ENCODE measurements at places on chromosomes 5 and 9. TPM values are rescaled to one million over a fixed set of nuclear protein-coding genes. Genes with fewer than 3 reads are reported as not detected.

SPATA31A3 gene
- total RNA-seq = not detected

F2RL2 gene
- total RNA-seq = not detected

EQTN gene
- not detected for total RNA-seq

SLC22A4 gene
- total RNA-seq = 26.3 TPM

TMEFF1 gene
- 0.43 TPM for total RNA-seq

CAMK4 gene
- total RNA-seq = 3.6 TPM

PSAT1 gene
- total RNA-seq = 376 TPM

FKTN gene
- 40.7 TPM for total RNA-seq

DNA sequence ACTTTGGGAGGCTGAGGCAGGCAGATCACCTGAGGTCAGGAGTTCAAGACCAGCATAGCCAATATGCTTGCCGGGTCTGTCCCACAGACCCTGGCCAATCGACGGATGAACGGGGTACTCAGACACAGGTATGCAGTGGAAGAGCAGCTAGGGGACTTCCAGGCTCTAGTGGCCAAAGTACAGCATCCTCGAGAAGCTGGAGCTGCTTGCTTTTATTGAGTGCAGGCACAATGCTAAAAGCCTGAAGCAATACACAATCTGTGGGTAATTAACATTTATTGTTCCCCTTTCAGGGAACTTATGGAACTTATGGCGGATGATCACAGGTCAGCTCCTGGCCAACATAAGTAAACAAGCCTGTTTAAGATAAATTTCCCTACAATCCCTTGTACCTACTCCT, 32.8 kb upstream of the SEMA4D start:
- no peak overlapping the region for H3K4me3 ChIP-seq
- no peaks in the 10 kb centered on the region for H3K4me1 ChIP-seq
- H3K27ac ChIP-seq = no peak overlapping the region
- no peaks in the 10 kb centered on the region for H3K36me3 ChIP-seq

DNA sequence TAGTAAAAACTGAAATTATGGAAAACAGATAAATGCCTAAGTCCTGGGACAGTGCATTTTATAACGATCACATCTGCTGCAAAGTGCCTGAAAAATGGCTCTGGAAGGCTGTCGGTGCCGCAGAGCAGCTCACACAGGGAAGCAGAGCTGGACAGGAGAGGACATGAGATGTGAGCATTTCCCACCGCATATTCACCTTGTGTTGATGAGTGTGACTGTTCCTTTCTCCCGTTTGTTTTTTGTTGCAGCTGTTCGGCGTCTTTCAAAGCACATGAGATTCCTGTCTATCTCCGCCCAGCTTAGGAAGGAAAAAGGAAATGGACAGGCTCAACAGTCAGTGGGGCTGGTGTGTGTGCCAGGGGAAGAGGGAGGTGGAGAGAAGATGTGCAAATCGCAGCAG, 164.9 kb upstream of the SEMA6A start:
- H3K4me1 ChIP-seq = no peaks in the 10 kb centered on the region
- H3K36me3 ChIP-seq = no peaks in the 10 kb centered on the region
- H3K27me3 ChIP-seq = no peaks in the 10 kb centered on the region
- no peak overlapping the region for H3K27ac ChIP-seq
- no peak overlapping the region for H3K4me3 ChIP-seq

DNA sequence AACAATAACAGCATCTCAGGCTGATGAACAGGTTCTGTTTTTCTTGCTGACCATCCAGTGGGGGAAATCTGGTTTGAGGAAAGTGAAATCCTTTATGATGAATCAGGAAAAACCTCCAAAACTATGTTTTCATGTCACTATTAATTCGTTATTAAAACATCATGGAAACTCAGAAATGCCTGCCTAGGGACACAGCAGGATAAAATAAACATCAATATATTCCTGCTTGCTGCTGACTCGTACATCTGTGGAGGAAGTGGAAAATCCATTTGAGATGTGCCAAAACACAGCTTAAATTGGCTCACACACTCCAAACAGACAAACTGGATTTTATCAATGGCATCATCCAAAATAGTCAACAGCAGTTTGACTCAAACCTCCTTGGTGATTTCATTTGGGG, 53.0 kb downstream of the TEK start:
- no peaks in the 10 kb centered on the region for H3K27me3 ChIP-seq
- peaks cover 15% of the 10 kb centered on the region for H3K4me1 ChIP-seq
- peak; percentile 64 for DNase-seq
- H3K27ac ChIP-seq = no peak overlapping the region

DNA sequence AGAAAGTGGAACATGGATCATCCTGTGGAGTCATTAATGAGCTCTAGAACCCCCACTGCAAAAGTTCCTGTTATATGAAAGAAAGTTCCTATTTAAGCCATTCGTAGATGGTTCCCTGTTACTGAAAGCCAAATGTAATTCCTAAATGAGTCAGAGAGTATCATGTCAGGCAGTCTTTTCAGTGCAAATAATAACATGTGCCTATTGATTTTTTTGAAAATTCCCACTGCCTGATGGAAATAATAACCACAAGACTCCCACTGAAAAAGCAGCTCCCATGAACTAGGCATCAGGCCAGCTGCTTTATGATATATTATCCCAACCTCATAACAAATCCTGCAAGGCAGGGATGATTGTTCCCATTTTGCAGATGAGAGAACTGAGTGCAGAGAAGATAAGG, 217.2 kb downstream of the DAB2IP start:
- H3K36me3 ChIP-seq = no peaks in the 10 kb centered on the region
- no peaks in the 10 kb centered on the region for H3K27me3 ChIP-seq
- H3K27ac ChIP-seq = no peak overlapping the region
- DNase-seq = no peak
- peaks cover 20% of the 10 kb centered on the region for H3K4me1 ChIP-seq

GRCh38 chr5:134314443-134314842, 52.5 kb downstream of the CDKL3 start:
- H3K36me3 ChIP-seq = no peaks in the 10 kb centered on the region
- no peak for DNase-seq
- H3K27ac ChIP-seq = no peak overlapping the region
- H3K4me1 ChIP-seq = no peaks in the 10 kb centered on the region
- no peak overlapping the region for H3K4me3 ChIP-seq

DNA sequence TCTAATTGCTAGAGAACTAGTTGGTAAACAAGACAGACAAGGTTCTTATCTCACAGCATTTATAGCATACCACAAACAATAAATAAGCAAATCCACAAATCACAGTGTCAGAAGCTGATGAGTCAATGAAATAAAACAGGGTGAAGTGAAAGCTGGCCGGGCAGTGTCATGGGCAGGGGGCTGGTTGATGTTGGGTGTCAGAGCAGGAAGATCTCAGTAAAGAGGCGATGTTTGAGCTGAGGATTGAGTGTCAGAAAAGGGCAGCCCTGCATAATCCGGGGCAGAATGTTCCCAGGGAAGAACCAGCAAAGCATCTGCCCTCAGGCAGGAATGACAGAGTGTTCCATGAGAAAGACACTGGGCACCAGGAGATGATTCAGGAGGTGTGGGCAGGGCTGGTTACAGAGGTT, 183.4 kb downstream of the GOLPH3 start:
- H3K4me1 ChIP-seq = peaks cover 42% of the 10 kb centered on the region
- no peaks in the 10 kb centered on the region for H3K36me3 ChIP-seq
- H3K27ac ChIP-seq = no peak overlapping the region
- no peak overlapping the region for H3K4me3 ChIP-seq
- H3K27me3 ChIP-seq = no peaks in the 10 kb centered on the region

DNA sequence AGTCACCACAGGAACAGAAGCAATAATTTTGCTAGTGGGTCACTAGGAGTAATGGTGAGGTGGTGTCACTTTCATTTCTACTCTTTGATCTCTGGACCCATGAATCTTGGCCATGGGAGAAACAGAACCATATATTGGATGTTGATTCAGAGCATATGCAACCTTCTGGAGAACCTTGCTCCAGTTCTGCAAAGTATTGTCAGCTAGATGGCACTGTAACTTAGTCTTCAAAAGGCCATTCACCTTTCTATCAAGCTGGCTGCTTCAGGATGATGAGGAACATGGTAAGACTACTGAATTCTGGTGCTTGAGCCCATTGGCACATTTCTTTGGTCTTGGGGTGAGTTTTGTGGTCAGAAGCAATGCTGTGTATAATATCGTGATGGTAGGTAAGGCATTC, 129.1 kb upstream of the FBN2 start:
- no peak for DNase-seq
- H3K36me3 ChIP-seq = no peaks in the 10 kb centered on the region

GRCh38 chr9:93684806-93685543, 108.6 kb downstream of the PHF2 start:
- H3K27me3 ChIP-seq = no peaks in the 10 kb centered on the region
- H3K27ac ChIP-seq = no peak overlapping the region
- no peaks in the 10 kb centered on the region for H3K4me1 ChIP-seq
- H3K36me3 ChIP-seq = no peaks in the 10 kb centered on the region

- no peak for DNase-seq
- no peaks in the 10 kb centered on the region for H3K36me3 ChIP-seq
- H3K4me1 ChIP-seq = no peaks in the 10 kb centered on the region
- H3K4me3 ChIP-seq = no peak overlapping the region
- no peak overlapping the region for H3K27ac ChIP-seq
Observed at GRCh38 chr9:91919621-91920020, 30.4 kb downstream of the ROR2 start.

DNA sequence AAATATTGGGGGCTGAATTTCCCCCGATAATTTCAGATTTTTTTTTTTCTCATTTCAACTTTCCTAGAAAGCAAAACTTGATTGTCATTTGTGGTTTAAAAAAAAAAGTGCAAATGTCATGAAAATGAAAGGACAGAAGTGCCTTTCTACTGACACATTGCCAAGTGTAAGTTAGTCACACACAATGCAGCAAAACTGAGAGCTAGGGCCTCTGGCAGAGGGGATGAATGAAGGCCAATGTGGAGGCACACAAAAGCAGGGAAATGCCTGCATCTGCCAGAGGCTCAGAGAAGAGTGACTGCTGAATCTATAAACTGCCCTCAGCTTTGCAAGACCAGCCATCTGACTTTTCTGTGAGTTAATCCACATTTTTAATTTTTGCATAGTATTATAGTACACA, 6.8 kb upstream of the IFNA5 start:
- H3K4me1 ChIP-seq = no peaks in the 10 kb centered on the region
- DNase-seq = no peak
- no peak overlapping the region for H3K4me3 ChIP-seq
- no peak overlapping the region for H3K27ac ChIP-seq
- H3K36me3 ChIP-seq = no peaks in the 10 kb centered on the region

- no peaks in the 10 kb centered on the region for H3K36me3 ChIP-seq
- H3K27me3 ChIP-seq = no peaks in the 10 kb centered on the region
- peaks cover 18% of the 10 kb centered on the region for H3K4me1 ChIP-seq
- H3K27ac ChIP-seq = peak overlapping the region; percentile 68
- DNase-seq = peak; percentile 85
Observed at GRCh38 chr9:88388886-88389605, 802 bp downstream of the SPIN1 start.

DNA sequence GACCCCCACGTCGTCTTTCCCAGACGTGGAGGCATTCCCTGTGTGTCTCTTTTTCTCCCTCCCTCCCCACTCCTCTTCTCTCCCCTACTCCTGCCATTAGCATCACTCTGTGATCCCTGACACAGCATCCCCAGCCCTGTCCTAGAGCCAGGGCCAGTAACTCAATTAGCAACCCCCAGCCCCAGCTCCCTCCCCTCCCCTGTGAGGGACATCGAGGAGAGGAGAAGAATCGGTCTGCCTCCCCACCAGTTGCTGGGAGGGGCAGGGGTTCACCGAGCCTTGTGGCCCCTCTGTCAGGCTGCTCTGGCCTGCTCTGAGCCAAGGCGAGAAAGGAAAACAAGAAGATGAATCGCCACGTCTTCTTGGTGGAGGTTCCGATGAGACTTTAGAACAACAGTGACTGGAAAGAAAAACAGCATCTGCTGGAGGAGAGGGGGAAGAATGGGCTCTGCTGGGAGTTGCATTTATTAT, 123.1 kb downstream of the PAPPA start:
- no peak for DNase-seq
- no peak overlapping the region for H3K4me3 ChIP-seq
- no peaks in the 10 kb centered on the region for H3K27me3 ChIP-seq
- H3K4me1 ChIP-seq = peaks cover 37% of the 10 kb centered on the region
- no peak overlapping the region for H3K27ac ChIP-seq

GRCh38 chr5:169814522-169814921, 165.8 kb downstream of the INSYN2B start:
- peak; percentile 20 for DNase-seq
- no peaks in the 10 kb centered on the region for H3K27me3 ChIP-seq
- no peaks in the 10 kb centered on the region for H3K4me1 ChIP-seq
- no peak overlapping the region for H3K4me3 ChIP-seq
- no peaks in the 10 kb centered on the region for H3K36me3 ChIP-seq

DNA sequence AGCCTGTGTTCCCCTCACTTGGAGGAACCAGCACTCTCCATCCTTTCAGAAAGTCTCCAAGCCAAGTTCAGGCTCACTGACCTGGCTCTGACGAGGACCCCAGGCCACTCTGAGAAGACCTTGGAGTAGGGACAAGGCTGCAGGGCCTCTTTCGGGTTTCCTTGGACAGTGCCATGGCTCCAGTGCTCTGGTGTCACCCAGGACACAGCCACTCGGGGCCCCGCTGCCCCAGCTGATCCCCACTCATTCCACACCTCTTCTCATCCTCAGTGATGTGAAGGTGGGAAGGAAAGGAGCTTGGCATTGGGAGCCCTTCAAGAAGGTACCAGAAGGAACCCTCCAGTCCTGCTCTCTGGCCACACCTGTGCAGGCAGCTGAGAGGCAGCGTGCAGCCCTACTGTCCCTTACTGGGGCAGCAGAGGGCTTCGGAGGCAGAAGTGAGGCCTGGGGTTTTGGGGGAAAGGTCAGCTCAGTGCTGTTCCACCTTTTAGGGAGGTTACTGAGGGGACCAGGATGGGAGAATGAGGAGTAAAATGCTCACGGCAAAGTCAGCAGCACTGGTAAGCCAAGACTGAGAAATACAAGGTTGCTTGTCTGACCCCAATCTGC, 4.7 kb upstream of the NUP214 start:
- no peaks in the 10 kb centered on the region for H3K27me3 ChIP-seq
- H3K4me3 ChIP-seq = no peak overlapping the region
- peaks cover 4% of the 10 kb centered on the region for H3K4me1 ChIP-seq
- H3K36me3 ChIP-seq = no peaks in the 10 kb centered on the region
- no peak overlapping the region for H3K27ac ChIP-seq

DNA sequence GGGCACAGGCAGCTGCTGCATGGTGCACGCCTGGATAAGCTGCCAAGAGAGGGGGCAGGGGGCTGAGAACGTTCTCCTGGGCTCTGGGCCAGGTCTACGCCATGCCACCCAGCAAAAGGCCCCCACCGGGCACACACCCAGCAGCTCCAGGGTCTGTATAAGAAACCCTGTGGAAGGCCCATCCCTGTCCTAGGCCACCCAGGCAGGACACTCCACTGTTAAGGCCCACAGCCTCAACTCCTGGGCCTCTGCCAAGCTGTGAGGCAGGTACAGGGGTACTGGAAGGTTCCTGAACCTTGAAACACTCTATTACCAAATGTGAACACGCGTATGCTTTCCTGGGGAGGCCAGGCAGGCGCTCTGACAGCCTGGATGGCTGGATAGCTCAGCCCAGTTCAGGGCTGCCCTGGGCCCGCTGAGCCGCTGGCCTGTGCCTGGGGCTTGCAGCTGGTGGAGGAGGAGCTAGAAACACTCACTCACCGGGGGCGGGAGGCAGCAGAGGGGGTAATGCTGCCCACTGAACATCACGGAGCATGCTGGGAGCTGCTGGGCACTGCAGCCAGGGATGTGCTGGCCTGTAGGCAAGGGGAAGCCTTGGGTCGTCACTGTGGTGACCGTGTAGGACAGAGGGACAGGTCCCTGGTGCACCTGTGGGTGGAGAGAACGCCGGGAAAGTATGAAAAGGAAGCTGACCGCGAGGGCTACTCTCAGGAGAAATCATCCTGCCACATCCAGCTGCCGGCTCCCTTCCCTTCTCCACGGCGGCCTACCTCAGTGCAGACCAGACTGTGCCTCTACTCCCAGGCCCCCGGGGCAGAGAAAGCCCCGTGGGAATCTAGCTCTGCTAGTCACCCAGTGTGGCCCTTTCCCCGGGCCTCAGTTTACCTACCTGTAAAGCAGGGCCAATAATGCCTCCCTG, 6.0 kb downstream of the RNF44 start:
- H3K4me3 ChIP-seq = no peak overlapping the region
- H3K27ac ChIP-seq = no peak overlapping the region
- H3K4me1 ChIP-seq = peaks cover 4% of the 10 kb centered on the region
- H3K36me3 ChIP-seq = no peaks in the 10 kb centered on the region
